Suprapubic skin (tissue), 4 donors: ENCODE measurements at places on chromosomes 7 and 10.

- peak; percentile 99 for DNase-seq
Observed at GRCh38 chr7:25862261-25863004, 289.6 kb upstream of the NFE2L3 start.

DNA sequence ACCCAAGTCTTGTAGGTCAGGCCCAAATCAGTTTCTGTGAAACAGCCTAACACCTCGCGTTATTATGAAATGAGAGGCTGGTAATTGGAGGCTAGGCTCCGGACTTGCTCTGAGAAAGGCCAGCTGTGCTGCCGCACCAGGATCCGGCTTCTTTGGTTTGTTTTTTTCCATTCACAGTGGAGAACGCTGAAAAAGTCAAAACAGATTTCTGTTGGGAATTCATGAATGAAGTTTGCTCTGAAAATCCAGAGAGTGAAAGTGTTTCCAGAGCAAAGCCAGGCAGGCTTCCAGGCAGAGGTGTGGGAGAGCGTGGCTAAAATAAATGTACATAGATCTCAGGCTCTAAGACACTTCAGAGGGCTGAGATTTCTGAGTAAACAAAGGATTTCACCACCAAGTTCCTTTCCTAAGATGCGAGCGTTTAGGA lies 240.1 kb downstream of the TRIL start:
- DNase-seq, result no peak

DNA sequence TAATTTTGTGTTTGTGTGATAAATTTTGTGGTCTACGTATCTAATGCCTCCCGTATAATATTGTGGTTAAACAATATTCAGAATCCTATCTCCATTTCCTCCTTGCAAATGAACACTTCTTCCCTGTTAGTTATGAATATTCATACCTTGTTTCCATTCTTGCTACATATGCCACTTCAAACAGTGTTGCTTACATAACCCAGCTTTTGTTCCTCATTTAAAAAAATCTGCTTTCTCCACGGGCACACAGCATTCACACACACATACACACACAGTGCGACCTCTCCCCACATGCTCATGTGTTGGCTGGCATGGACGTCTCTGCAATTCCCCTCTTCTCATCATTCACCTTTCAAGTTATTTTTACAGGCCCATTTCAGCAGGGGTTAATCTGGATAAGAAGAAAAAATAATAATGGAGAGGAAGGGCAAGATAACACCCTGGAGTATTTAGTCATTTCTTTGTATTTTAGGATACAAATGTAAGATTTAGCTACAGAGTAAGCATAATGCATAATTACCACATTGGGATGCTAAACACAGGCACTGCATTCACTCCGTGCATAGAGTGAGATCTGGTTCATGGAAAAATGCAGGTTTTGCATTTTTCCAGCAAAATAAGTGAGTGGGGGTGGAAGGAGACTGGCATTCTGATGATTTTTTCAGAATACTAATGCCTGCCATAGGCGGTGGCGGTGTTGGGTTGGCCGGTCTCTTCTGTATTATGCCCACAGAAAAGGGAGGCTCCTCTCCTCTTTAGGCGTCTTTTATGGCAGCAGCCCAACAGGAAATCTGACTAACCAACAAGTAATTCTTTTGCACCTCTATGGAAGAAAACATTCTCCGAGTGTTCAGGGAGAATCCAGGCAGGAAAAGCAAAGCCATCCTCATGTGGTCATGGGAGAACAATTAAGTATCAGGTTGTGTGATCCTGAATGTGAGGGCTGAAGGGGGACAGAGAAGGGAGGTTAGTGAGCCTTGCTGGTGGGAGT lies 31.7 kb upstream of the ELMO1 start:
- no peak for DNase-seq

- DNase-seq, result no peak
Observed at GRCh38 chr10:12228851-12229250, 32.9 kb downstream of the CDC123 start.

DNA sequence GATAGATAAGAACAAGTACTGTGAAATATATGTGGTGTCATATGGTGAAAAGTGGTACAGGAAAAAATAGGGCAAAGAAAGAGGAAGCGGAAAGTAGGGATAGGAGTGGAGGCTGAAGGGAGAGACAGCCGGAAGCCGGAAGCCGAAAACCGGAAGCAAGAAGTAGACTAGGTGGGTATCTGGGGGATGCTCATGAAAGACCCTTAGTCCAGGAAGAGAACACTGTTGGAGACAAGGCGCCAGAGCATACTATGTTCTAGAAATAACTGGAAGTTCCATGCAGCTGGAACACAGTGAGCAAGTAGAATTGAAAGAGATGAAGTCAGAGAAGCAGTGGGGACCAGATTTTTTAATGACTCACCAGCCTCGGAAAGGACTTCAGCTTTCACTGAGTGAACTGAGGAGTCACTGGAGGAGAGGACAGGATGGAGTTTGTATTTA lies 22.5 kb downstream of the ST8SIA6 start:
- DNase-seq, result no peak

- peak; percentile 60 for DNase-seq
Observed at GRCh38 chr7:690478-691360, 35.8 kb upstream of the DNAAF5 start.

- DNase-seq, result no peak
Observed at GRCh38 chr7:92955081-92955480, 118.7 kb upstream of the CDK6 start.

- no peak for DNase-seq
Observed at GRCh38 chr7:87505557-87506245, 30.2 kb upstream of the ABCB4 start.

DNA sequence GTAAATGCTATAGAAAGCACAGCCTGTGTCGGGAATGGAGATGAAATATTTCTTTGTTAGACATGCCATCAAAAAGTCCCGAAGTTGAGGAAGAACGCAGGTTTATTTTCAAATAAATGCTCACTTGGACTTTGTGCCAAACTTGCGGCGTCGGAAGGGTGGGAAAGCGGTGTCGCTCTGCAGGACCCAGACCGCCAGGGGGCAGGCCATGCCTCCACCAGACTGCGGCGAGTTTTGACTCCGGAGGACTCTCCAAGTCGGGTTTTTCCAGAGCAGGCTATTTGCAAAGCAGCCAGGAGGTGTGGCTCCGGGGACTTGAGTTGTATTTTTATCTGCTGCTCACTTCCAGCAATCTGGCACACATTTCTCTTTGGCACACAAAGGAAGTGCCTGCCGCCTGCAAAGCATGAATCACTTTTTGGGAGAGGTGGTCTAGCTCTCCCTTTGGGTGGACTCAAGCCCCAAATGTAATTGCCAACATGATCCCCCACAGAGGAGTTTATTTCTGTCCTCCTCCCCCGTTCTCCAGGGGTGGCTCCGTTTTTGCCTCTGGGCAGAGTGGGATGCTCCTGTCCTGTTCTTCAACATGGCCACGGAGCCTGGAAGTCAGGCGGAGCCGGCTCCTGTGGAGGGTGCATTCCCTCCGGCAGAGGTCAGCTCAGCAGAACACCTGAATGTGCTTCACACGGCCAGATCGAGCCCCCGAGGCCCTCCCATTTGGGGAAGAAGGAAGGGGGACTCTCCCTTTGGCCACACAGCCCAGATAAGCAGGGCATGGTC lies 82.3 kb upstream of the GPR26 start:
- peak; percentile 84 for DNase-seq

DNA sequence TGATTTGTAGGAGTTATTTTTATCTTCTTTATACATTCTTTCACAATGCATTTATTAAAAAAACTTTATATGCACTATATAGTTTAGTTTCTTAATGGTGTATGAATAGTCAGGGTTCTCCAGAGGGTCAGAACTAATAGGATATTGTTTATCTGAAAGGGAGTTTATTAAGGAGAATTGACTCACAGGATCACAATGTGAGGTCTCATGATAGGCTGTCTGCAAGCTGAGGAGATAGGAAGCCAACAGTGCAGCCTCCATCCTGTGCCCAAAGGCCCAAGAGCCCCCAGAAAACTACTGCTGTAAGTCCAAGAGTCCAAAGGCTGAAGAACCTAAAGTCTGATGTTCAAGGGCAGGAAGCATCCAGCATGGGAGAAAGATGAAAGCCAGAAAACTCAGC lies 192.8 kb upstream of the AHR start:
- no peak for DNase-seq

- no peak for DNase-seq
Observed at GRCh38 chr7:37162106-37162505, 286.6 kb downstream of the ELMO1 start.

DNA sequence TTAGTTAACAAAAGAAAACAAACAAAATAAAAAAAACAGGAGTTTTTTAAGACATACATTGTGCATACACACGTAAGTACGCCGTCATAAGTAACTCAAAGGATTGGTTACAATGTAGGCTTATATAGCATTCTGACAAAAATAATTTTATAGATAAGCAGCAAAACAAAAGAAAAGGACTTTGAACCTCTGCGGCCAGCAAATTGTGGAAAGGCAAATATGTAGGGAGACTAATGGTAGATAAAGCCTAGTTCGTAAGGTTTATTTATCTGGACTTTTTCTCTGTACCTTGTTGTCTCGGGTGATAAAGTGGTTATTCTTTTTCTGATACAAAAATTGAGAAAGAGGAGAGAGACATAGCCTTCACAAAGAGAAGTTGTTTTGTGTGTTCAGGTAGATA lies 891.9 kb downstream of the CNTNAP2 start:
- no peak for DNase-seq

GRCh38 chr7:1623810-1624209 lies 46.3 kb upstream of the ELFN1 start:
- DNase-seq, result no peak

DNA sequence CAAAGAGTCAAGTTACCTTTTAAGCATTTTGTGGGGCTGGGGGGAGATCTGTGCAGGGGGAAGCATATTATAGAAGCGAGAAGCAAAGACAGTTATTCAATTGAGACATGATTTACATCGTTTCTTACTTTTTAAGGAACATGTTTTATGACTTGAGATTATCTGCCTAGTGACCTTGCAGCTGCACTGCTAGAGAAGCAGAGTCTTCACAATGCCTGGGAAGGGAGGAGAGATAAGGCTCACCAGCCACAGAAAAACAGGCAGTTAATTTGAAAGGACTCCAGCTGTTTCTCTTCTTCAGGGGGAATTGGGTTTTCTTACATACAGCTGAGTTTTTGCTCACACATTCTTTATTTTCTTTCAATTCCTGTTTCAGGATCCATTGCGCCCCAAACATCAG lies 31.0 kb downstream of the PHYH start:
- DNase-seq, result no peak

GRCh38 chr7:106588422-106589197 lies 72.3 kb downstream of the CCDC71L start:
- no peak for DNase-seq

DNA sequence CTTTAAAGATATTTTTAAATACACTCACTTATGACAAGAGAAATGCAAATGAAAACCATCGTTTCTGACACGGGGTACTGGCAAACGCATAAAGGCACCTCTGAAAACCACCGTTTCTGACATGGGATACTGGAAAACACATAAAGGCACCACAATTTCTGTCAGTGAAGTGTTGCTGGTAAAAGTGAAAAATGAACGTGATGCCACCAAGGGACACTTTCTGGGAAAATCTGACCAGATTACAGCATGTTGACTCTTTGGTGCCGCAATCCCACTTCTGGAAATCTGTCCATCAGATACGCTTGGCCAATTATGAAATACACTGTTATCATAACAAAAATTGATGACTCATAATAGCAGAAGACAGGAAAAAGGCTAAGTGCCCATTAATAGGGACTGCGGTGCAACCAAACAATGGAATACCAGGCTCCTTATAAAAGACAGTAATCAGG lies 131.7 kb downstream of the ZMYND11 start:
- DNase-seq, result peak; percentile 21

DNA sequence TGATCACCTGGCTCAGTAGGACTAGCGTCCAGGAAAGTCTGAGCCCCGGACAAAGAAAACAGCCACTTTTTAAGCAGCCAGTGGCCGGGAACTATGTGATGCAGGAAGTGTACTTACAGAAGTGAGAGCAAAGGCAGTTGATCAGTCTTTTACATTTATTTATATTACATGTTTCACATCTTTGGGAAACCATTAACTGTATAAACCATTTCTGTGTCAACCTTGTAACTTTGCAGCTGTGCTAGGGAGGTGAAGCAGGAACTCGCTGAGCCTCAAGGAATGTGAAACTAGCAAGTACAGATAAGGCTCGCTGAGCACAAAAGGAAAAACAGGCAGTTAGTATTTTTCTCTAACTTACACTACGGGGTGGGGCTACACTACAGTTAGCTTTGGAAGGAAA lies 39.9 kb upstream of the HECW1 start:
- DNase-seq, result no peak

GRCh38 chr10:76324283-76324682 lies 892.9 kb downstream of the LRMDA start:
- DNase-seq, result peak; percentile 79

- no peak for DNase-seq
Observed at GRCh38 chr7:81769891-81770727, at the start of gene HGF. HGF (minus strand) TSS chr7:81770047; CDS start chr7:81769971, 76 bp downstream.

DNA sequence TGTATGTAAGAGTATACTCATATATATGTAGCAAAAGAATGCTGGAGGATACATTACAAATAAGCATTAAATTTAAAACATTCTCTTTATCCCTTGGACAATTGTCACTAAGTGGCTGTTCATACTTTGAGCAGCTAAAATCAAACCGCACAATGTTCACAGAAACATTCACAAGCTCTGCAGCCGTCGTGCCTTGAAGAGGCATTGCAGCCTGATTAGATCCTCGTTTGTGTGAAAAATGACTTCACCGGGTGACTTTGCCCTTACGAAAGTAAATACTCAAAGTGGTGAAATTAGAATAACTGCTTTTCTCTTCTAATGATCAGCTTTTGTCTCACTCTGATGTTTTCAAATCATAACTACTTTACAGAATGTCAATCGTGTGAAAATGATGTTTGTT lies 319.0 kb downstream of the GFRA1 start:
- no peak for DNase-seq

DNA sequence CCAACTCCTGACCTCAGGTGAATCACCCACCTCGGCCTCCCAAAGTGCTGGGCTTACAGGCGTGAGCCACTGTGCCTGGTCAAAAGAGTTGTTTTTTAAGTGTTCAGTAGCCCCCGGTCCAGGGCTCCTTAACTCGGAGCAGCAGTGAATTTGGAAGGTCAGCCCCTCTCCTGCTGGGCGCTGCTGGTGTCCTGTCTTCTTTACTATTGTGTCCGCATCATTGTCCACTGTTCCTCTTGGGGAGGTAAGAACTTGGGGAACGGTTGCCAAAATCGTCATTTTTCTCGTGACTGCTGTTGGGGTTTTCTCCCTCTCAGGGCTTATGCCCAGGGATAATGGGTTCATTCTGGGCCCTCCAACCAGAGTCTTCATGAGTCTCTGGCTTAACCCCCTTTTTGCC lies 46.7 kb downstream of the CAMK1D start:
- no peak for DNase-seq

DNA sequence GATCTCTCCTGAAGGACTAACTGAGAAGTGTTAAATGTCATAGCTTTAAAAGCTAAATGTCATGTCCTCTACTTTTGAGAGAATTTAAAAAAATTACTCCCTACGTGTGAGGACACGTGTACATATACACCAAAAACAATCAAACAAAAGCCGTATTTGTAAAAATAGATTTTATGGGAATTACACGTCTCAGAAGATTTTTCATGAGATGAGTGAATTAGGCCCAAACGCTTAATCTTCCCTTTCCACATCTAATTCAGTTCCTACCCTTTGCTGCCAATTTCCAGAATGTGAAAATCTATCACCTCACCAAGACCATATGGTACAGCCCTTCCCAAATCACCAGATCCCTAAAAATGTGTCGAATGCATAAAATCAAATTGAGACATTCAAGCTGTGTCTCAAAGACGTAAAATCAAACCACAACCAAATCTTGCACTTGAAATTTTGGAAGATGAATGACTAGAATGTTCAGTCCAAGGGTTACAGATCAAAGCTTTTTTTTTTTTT lies 1.0 kb upstream of the CTTNBP2 start:
- no peak for DNase-seq
